Activated CD4-positive, alpha-beta T cell treated with anti-CD3 and anti-CD28 coated beads, Interleukin-2, amount 10 ng/mL, durations not matched to agents 24 days and 14 days (primary cell): ENCODE measurements at places on chromosomes 5 and 9. TPM values are rescaled to one million over a fixed set of nuclear protein-coding genes. Genes with fewer than 3 reads are reported as not detected.

GRCh38 chr5:172276214-172276613 lies 7.3 kb downstream of the UBTD2 start:
- no peak for DNase-seq
- H3K36me3 ChIP-seq: peaks cover 22% of the 10 kb centered on the region
- peaks cover 20% of the 10 kb centered on the region for H3K4me1 ChIP-seq
- no peaks in the 10 kb centered on the region for H3K27me3 ChIP-seq
- H3K27ac ChIP-seq: no peak overlapping the region
- H3K4me3 ChIP-seq: no peak overlapping the region

DNA sequence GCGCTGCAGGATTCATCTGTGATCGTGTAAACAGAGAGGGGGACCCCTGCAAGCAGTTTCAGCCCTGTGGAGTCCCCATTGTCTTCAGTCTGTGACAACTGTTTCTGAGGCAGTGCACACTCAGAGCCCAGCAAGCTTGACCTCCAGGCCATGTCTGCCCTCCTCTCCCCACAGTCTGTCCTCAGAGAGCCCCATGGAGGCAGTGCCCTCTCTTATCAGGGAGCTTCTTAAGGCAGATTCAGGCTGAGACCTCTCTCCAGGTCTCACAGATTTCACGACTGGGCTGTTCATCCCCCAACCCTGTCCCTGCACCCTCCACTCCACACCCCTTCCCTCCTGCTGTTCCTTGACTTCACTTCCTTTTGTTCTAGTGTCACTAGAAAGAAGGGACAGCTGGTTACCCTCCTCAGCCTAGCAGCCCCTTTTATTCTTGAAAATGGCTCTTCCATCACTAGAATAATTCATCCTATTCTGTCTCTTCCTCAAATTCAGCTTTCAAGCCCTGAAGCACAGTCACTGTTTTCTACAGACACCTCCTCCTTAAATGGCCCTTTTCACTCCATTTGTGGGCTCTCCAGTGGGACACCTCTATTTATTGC lies 218.4 kb downstream of the MED10 start:
- DNase-seq: peak; percentile 32
- no peaks in the 10 kb centered on the region for H3K36me3 ChIP-seq
- no peak overlapping the region for H3K27ac ChIP-seq
- H3K4me1 ChIP-seq: no peaks in the 10 kb centered on the region
- no peak overlapping the region for H3K4me3 ChIP-seq

The GLRA1 gene
- not detected in 2 replicates for total RNA-seq

- DNase-seq: no peak
- peaks cover 18% of the 10 kb centered on the region for H3K36me3 ChIP-seq
- peak overlapping the region; percentile 9 for H3K27ac ChIP-seq
Measured at GRCh38 chr9:36091026-36091953, 45.2 kb upstream of the GLIPR2 start.

- H3K27ac ChIP-seq: no peak overlapping the region
- no peaks in the 10 kb centered on the region for H3K36me3 ChIP-seq
- H3K4me3 ChIP-seq: no peak overlapping the region
- DNase-seq: peak; percentile 58
Measured at GRCh38 chr5:56532466-56532865, 282.9 kb upstream of the MAP3K1 start.

The C9 gene
- total RNA-seq: not detected in 2 replicates

DNA sequence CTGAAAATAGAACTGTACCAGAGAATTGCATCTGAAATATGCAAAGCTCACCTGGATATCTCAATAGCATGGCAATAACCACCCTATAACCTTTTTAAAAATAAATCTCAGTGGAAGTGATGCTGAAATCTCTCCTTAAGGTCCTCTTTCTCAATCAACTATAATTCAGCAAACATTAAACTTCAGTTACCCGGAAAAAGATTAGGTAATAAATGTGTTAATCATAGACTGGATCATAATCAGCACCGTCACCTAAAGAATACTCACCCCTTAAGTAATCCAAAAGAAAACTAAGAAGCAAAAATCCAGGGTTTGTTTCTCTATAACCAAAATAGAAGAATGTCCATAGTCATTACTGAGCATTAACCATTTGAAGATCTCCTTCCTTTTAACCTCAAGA lies 44.3 kb upstream of the DENND4C start:
- no peaks in the 10 kb centered on the region for H3K36me3 ChIP-seq
- H3K27ac ChIP-seq: no peak overlapping the region
- no peaks in the 10 kb centered on the region for H3K27me3 ChIP-seq
- H3K4me3 ChIP-seq: no peak overlapping the region
- peaks cover 19% of the 10 kb centered on the region for H3K4me1 ChIP-seq
- no peak for DNase-seq

The IFNA2 gene
- not detected in 2 replicates for total RNA-seq

GRCh38 chr9:29659014-29659413 lies 2085.7 kb upstream of the C9orf72 start:
- H3K27me3 ChIP-seq: no peaks in the 10 kb centered on the region
- H3K4me3 ChIP-seq: no peak overlapping the region
- no peaks in the 10 kb centered on the region for H3K36me3 ChIP-seq
- H3K27ac ChIP-seq: no peak overlapping the region

DNA sequence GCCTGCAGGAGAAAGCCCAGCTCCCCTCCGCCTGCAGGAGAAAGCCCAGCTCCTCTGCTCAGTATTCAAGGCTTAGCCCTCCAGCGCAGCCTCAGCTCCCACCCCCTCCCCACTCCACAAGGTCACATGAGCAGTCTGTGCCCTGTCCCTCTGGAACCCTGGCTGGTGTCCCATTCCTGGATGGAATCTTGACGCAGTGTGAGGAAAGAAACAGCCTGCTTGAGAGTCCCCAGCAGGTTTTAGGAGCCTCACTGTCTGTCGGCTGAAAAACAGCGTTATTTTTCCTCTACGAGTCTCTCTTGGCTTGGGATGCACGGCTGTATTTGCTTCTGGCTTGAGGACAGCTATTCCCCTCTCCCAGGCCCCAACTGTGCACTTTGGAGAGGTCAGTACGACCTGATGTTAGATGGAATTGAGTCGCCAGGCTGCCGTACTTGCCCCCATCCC lies 210.1 kb upstream of the TRIM32 start:
- H3K27ac ChIP-seq: no peak overlapping the region
- H3K4me1 ChIP-seq: no peaks in the 10 kb centered on the region
- no peak overlapping the region for H3K4me3 ChIP-seq
- DNase-seq: no peak
- H3K27me3 ChIP-seq: no peaks in the 10 kb centered on the region
- H3K36me3 ChIP-seq: no peaks in the 10 kb centered on the region

GRCh38 chr9:134707031-134707680 lies 65.6 kb downstream of the COL5A1 start:
- H3K4me1 ChIP-seq: no peaks in the 10 kb centered on the region
- DNase-seq: no peak
- H3K27me3 ChIP-seq: no peaks in the 10 kb centered on the region
- H3K4me3 ChIP-seq: no peak overlapping the region

GRCh38 chr5:1525624-1526189 lies 1.9 kb upstream of the LPCAT1 start:
- H3K27ac ChIP-seq: no peak overlapping the region
- H3K27me3 ChIP-seq: peaks cover 13% of the 10 kb centered on the region
- peaks cover 10% of the 10 kb centered on the region for H3K36me3 ChIP-seq
- no peak for DNase-seq
- no peak overlapping the region for H3K4me3 ChIP-seq

DNA sequence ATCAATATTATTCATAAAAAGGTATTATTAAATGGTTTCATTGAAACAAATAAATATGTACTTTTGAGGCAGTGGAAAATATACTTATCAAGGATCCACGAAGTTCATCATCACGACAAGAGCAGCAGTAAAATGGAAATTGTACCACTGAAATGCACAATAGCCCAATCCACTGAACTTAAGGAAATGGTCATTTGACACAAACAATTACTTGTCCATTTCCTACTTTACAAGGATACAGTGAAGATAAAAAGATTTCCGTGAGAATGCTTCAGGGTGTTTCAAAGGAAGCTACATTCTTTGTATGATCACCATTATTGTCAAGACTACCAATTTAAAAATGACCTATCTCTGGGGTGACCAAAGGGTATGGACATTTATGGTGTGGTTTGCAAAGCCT lies 210.3 kb downstream of the SYK start:
- H3K36me3 ChIP-seq: peaks cover 3% of the 10 kb centered on the region
- peaks cover 9% of the 10 kb centered on the region for H3K27me3 ChIP-seq
- H3K4me3 ChIP-seq: no peak overlapping the region
- H3K4me1 ChIP-seq: peaks cover 3% of the 10 kb centered on the region

The IL31RA gene
- 0.63 and 0.92 TPM in 2 replicates for total RNA-seq

GRCh38 chr5:127950707-127951391 lies 132.7 kb upstream of the SLC12A2 start:
- no peaks in the 10 kb centered on the region for H3K36me3 ChIP-seq
- H3K27ac ChIP-seq: no peak overlapping the region
- no peak overlapping the region for H3K4me3 ChIP-seq
- H3K27me3 ChIP-seq: no peaks in the 10 kb centered on the region
- DNase-seq: no peak

- peaks cover 11% of the 10 kb centered on the region for H3K27me3 ChIP-seq
- H3K4me3 ChIP-seq: peak overlapping the region; percentile 91
- H3K4me1 ChIP-seq: peaks cover 47% of the 10 kb centered on the region
Measured at GRCh38 chr9:70257991-70258691, 637 bp upstream of the SMC5 start.

GRCh38 chr5:131863700-131864099 lies 66.9 kb upstream of the FNIP1 start:
- H3K27ac ChIP-seq: no peak overlapping the region
- H3K4me1 ChIP-seq: no peaks in the 10 kb centered on the region
- peaks cover 2% of the 10 kb centered on the region for H3K36me3 ChIP-seq

GRCh38 chr9:132260846-132261245 lies 93.9 kb downstream of the SETX start:
- H3K36me3 ChIP-seq: peaks cover 21% of the 10 kb centered on the region
- peaks cover 7% of the 10 kb centered on the region for H3K4me1 ChIP-seq
- no peak overlapping the region for H3K27ac ChIP-seq
- no peak for DNase-seq
- no peaks in the 10 kb centered on the region for H3K27me3 ChIP-seq

- H3K27ac ChIP-seq: no peak overlapping the region
- H3K36me3 ChIP-seq: no peaks in the 10 kb centered on the region
- H3K4me1 ChIP-seq: no peaks in the 10 kb centered on the region
- DNase-seq: no peak
Measured at GRCh38 chr5:5018578-5018970, 121.6 kb upstream of the ADAMTS16 start.

DNA sequence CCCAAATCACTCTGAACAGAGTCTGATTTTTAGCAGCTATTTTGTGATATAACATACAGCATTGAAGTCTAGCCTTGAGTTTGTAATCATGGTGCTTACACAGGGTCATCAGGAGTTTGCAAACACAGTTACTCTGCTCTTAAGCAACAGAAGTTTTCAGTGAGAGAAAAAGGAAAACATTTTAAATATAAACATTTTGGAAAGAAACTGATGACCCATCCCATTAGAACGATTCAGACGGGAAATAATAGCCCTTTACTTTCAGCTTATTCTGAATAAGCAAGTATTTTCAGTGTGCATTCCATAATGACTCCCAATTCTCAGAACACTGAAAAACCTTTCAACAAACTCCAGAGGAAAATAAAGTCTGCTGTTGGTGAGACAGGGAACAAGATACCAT lies 46.7 kb upstream of the TMC1 start:
- peak overlapping the region; percentile 65 for H3K27ac ChIP-seq
- H3K4me1 ChIP-seq: peaks cover 47% of the 10 kb centered on the region
- H3K36me3 ChIP-seq: peaks cover 2% of the 10 kb centered on the region

GRCh38 chr9:35914301-35914807 lies 5.1 kb downstream of the SPAAR start:
- H3K27me3 ChIP-seq: no peaks in the 10 kb centered on the region
- DNase-seq: no peak
- H3K4me3 ChIP-seq: no peak overlapping the region
- no peak overlapping the region for H3K27ac ChIP-seq

The INSL4 gene
- not detected in 2 replicates for total RNA-seq

The RAD17 gene
- 22.7 and 26.8 TPM in 2 replicates for total RNA-seq

DNA sequence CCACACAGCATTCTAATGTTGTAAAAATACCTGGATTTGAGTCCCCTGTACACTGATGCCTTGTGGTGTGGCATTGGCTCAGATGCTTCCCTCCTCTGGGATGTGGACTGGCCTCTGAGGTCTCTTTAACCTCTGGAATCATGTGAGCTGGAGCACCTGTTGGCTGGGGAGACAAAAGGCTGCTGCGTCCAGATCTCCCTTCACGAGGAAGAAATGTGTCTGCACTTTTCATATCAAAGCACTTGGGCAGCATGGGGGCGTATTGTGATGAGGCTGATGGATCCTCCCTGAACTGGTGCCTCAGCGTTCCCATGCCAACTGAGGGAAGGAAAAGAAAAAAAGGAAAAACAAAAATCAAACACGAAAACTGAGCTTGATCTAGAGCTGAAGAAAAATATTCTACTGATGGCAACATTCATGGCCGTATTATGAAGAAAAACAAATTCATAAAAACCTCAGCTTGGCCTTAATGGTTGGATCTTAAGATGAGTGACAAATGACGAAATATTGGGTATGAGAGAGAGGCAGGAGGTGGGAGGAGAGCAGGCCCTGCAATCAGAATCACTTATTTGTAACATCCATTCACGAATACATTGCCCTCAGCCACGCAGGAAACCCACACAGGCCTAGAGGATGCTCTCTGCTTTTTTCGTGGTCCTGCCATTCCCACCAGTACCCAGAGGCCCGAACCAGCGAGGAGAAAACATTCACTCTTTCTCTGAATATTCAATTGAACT lies 26.2 kb downstream of the GRIA1 start:
- H3K4me1 ChIP-seq: no peaks in the 10 kb centered on the region
- no peak overlapping the region for H3K27ac ChIP-seq
- no peak overlapping the region for H3K4me3 ChIP-seq
- DNase-seq: no peak
- no peaks in the 10 kb centered on the region for H3K27me3 ChIP-seq
- no peaks in the 10 kb centered on the region for H3K36me3 ChIP-seq

- H3K27me3 ChIP-seq: no peaks in the 10 kb centered on the region
- H3K4me3 ChIP-seq: no peak overlapping the region
- no peaks in the 10 kb centered on the region for H3K4me1 ChIP-seq
Measured at GRCh38 chr9:28050941-28051340, 477.7 kb upstream of the C9orf72 start.

The BTNL9 gene
- 0.23 TPM in 1 of 2 replicates, not detected in the other for total RNA-seq

The DAPK1 gene
- 2.2 and 3.6 TPM in 2 replicates for total RNA-seq

- no peaks in the 10 kb centered on the region for H3K27me3 ChIP-seq
- H3K4me3 ChIP-seq: no peak overlapping the region
- DNase-seq: no peak
- peaks cover 12% of the 10 kb centered on the region for H3K36me3 ChIP-seq
Measured at GRCh38 chr9:6941501-6941900, 183.7 kb downstream of the KDM4C start.

DNA sequence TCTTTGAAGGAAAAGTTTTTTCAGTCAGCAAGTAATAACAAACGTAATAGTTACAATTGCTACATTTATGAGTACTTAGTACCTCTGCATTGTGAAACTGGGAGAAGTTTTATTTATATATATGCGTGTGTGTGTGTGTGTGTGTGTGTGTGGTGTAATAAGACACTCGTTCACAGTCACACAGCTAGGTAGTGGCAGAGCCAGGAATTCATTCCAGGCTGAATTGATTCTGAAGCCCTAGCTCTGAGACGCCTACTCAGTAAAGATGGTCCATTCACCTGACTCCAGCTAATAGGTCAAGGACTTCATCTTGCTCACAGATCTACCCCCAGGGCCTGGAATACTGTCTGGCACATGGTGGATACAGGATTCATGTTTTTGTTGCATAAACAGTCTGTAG lies 13.6 kb upstream of the CAST start:
- peaks cover 42% of the 10 kb centered on the region for H3K27me3 ChIP-seq
- no peak overlapping the region for H3K4me3 ChIP-seq
- H3K36me3 ChIP-seq: no peaks in the 10 kb centered on the region
- DNase-seq: no peak
- peaks cover 5% of the 10 kb centered on the region for H3K4me1 ChIP-seq
- no peak overlapping the region for H3K27ac ChIP-seq
